ENCODE measurements at places on chromosomes 13 and 19. TPM values are rescaled to one million over a fixed set of nuclear protein-coding genes. Genes with fewer than 3 reads are reported as not detected.

The RNASEH2A gene
- 2.0 TPM for total RNA-seq

The CLEC17A gene
- total RNA-seq, result not detected

GRCh38 chr19:1533510-1534150 lies 9.8 kb downstream of the PLK5 start:
- ATAC-seq, result no peak

DNA sequence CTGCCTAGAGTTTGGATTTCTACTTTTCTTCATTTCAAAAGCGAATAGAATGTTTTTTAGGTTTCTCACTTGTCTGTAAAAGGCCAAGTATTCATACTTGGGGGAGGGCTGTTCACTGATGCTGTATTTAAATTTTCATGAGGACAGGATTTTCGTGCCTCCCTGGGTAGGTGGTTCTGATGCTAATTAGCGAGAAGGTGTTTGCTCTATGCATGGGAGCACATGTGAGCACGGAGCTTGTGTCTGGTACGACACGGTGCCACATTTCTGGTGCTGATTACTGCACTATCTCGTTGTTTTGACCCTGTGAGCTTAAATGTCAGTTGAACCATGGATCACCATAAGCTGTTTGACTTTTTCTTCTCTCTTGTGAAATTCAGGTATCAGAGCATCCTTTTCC lies 45.8 kb downstream of the MTUS2 start:
- no peak for ATAC-seq

DNA sequence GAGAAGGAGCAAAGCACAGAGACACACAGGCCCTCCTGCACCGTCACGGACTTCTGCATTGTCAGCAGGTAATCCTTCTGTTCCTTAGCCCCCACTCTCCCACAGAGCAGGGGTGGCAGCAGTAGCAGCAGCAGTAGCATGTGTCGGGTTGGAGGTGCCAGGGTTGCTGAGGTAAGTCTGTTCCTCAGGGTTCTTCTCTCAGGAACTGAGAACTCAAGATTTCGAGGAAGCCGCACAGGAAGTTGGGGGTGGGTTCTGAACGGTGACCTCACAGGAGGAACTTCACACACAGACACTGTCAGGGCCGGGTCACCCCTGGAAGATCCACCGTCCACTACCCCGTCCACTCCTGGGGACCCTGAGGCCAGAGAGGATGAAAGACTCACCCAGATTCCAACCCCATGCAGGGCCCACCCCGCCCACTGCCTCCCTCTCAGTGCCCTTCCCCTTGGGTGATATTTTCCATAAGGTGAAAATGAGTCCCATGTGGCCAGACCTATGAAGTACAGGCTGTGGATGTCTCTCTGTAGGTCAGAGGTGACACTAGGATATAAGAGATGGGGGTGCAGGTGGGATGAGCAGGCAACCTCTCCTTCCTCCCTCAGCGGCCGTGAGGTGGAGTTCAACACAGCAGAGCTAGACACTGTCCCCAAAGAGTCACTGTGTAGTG lies at the start of gene SIGLEC12:
Gene SIGLEC12, minus strand, starts transcription at position 207 of the 670 bp plus-strand sequence. Its CDS starts 67 bp downstream, at position 140.
- peak; percentile 19 for ATAC-seq

All from gastroesophageal sphincter (tissue), 4 donors.